ENCODE measurements at places on chromosomes 1 and 21. TPM values are rescaled to one million over a fixed set of nuclear protein-coding genes. Genes with fewer than 3 reads are reported as not detected.

PLCH2 gene
- 1.1 TPM for total RNA-seq

DNA sequence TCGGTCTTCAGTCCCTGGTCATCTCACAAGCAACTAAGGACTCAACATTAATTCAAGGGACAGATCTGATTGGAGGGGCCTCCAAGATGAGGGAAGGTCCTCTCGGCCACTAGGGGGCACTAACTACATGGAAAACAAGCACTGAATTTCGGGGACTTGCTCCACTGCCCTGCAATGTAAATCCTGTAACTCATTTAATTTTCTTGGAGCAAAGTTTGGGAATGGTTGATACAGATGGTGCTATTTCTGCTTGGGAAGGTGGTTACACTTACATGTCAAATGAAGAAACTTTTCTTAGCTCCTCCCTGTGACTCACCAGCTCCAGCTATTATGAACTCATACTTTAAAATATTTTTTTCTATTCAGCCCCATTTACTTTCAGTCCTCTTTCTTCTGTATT lies 97.4 kb upstream of the KCNJ15 start:
- peak; percentile 64 for DNase-seq

GRCh38 chr1:15046487-15047165 lies 106.9 kb upstream of the TMEM51 start:
- DNase-seq: peak; percentile 86

DNA sequence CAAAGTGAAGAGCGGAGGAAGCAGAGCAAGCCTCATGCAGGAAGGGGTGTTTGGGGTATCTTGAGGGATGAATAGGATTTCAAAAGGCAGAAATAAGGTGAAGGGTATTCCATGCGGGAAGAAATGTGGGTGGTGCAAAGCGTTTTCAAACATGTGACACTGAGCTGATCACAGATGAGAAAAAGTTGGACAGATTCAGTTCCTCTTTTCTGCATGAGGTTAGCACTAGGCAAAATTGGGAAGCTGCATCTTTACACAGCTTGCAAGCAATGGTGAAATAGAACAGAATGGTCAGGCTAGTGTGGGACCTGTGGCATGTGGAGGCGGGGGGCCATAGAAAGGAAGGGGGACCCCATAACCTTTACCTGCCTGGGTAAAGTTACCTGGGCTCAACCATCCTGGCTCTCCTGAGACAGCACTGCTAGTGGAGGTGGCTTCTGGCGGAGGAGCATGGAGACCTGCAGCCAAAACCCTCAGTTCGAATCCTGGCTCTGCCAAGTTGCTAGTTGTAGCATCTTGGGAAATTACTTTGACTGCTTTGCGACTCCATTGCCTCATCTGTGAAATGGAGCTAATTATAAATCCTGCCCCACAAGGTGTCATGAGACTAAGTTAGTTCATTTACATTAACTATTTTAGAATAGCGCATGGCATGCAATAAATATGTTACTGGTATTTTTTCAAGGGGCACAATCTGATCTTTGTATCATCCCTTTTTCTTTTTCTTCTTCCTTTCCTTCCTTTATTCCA lies 16.4 kb downstream of the KCNA10 start:
- no peak for DNase-seq

NAXE gene
- total RNA-seq: 47.3 TPM

DNA sequence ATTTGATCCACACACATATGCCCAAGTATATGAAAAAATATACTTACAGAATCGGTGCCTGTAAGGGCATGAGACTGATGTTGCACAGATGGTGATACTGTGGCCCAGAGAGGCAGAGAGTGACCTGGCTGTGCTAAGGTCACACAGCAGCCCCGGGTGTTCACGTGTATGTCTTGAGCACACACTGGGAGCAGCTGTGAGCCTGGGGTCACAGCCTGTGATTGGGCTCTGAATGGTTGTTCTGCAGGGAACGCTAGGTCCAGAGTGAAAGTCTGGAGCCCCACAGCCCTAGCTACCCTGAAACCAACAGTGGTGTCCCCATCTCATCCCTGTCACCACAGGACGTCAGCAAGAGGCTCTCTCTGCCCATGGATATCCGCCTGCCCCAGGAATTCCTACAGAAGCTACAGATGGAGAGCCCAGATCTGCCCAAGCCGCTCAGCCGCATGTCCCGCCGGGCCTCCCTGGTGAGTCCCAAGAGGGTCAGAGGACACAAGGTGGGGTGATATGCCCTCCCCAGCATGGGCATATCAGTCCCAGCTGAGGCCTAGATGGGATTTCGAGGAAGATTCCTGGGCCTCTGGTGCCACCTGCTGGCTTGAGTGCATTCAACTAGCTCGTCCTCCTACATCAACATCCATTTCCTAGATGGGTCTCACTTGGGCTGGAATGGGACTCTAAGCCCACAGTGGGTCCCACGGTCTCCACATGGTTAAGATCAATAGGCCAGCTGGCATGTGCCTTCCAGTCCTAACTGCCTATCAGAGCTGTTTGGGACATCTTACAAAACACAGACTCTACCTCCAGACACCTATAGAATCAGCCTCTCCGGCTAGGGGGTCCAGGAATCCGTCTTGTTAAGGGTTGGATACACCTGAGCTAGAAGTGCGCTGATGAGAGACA lies 19.7 kb downstream of the CDK18 start:
- DNase-seq: peak; percentile 88

PIK3C2B gene
- total RNA-seq: 52.2 TPM

PRAMEF33 gene
- not detected for total RNA-seq

DNA sequence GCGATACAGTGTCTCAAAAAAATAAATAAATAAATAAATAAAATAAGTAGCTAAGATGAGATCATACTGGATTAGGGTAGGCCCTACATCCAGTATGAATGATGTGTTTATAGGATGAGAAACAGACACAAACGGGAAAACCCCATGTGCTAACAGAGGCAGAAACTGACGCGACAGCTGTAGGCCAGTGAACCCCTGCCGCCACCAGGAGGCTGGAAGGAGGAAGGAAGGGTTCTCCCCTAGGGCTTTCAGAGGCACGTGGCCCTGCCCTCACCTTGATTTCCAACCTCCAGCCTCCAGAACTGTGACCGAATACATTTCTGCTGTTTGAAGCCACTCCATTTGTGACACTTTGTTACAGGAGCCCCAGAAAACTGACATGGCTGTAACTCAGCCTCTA lies 38.5 kb downstream of the CHD5 start:
- no peak for DNase-seq

GRCh38 chr1:37394574-37395464 lies 79.6 kb upstream of the ZC3H12A start:
- DNase-seq: no peak

DNA sequence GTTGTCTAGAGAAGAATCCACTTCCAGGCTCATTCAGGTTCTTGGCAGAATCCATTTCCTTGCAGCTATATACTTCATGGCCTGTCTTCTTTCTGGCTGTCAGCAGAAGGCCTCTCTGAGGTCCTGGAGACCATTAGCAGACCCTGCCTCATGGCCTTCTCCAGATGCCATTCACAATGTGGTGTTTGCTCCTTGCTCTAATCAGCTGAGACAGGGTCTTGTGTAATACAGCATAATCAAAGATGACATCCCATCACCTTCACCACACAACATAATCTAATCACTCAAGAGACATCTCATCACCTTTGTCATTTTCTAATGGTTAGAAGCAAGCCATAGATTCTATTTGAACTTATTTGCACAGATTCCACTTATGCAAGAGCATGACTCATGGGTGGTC lies 403.9 kb upstream of the LRRC7 start:
- no peak for DNase-seq

- DNase-seq: no peak
These were observed 73.4 kb upstream of the PKN2 start for GRCh38 chr1:88610687-88611086.

- no peak for DNase-seq
These were observed 7.7 kb downstream of the ENSA start for GRCh38 chr1:150621497-150622302.

DNA sequence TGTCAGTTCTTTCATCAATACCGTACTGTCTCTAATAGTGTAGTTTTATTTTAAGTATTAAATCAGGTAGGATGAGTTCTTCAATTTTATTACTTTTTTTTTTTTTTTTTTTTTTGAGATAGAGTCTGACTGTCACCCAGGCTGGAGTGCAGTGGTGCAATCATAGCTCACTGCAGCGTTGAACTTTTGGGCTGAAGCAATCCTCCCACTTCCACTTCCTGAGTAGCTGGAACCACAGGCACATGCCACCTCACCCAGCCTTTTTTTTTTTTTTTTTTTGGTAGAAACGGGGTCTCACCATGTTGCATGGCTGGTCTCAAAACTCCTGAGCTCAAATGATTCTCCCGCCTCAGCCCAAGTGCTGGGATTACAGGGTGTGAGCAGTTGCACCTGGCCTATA lies 44.3 kb downstream of the INAVA start:
- no peak for DNase-seq

- no peak for DNase-seq
These were observed 67.6 kb upstream of the C8B start for GRCh38 chr1:57033222-57034001.

- DNase-seq: peak; percentile 84
These were observed at the start of gene HPDL for GRCh38 chr1:45326627-45327623. Gene HPDL, plus strand, starts transcription at chr1:45326895. Its CDS starts 254 bp downstream, at chr1:45327149.

DNA sequence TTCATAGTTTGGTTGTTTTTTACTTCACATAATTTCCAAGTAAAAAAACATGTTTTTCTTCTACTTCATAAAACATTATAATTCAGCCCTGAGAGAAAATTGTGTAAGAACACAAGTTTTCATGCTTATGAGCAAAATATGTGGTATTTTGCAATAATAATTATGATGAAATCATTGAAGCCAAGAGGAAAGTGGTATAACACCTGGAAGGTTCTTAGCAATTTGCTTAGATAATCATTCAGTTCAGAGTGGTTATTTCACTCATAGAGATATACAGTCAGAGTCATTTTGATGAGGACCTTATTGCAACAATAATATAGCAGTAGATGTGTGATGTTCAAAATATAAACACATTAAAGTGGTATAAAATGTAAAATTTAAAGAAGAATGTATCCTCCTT lies 94.5 kb downstream of the PLPPR4 start:
- no peak for DNase-seq

- DNase-seq: no peak
These were observed 124.7 kb downstream of the TYW3 start for GRCh38 chr1:74857676-74858075.

SERPINC1 gene
- not detected for total RNA-seq

- DNase-seq: no peak
These were observed 3.0 kb downstream of the SPEN start for GRCh38 chr1:15850471-15851001.

TRAF5 gene
- 22.0 TPM for total RNA-seq

FOXD3 gene
- total RNA-seq: 49.9 TPM

TAS1R1 gene
- total RNA-seq: not detected

- DNase-seq: peak; percentile 64
These were observed 19.8 kb downstream of the SPOCD1 start for GRCh38 chr1:31795801-31796621.
